ENCODE measurements at places on chromosomes 16 and 17.

DNA sequence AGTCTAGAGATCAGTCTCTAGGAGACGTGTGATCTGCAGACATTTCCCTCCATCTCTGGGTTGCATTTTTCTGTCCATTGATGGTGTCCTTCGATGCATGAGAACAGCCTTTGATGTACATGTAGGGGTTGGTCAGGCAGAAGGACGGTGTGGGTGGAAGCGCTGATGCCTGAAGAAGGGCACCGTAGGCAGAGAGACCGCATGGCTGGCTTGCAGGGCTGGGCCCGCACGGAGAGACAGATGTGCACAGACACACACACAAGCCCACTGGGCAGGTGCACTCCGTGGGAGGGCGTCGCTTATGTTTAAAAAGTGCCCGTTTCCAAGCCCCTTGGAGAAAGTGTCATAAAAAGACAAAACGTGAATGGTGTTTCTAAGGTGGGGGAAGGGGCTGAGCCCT lies 15.7 kb upstream of the WFIKKN1 start:
- no peak for DNase-seq

GRCh38 chr16:56872863-56873391 lies 7.9 kb downstream of the SLC12A3 start:
- DNase-seq: no peak

- no peak for DNase-seq
These were observed 20.4 kb upstream of the TMEM98 start for GRCh38 chr17:32907583-32907982.

GRCh38 chr16:85037050-85037410 lies 9.4 kb downstream of the KIAA0513 start:
- no peak for DNase-seq

DNA sequence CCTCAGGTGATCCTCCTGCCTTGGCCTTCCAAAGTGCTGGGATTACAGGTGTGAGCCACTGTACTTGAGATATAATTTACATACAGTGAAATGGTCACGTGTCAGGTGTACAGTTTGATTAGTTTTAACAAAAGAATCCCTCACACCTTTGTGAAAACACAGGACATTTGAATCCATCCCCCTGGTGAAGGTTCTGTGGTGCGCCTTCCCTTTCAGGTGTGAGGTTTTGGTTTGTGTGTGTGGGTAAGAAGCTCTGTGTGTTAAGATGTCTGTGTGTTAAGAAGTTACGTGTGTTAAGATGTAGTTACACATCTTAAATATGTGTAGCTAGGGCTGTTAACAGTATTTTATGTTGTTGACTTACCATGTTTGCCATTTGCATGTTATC lies 4.4 kb downstream of the SEC14L1 start:
- DNase-seq: no peak

- peak; percentile 19 for DNase-seq
These were observed 534.1 kb downstream of the GRIN2A start for GRCh38 chr16:9647981-9648701.

All from NCI-H1105 treated with DMSO at 0.1 percent for 48 hours (cell line).